ENCODE measurements at places on chromosomes 1 and 21.
A peak's percentile ranks its signal among the peaks of the same experiment; 100 is the strongest.

DNA sequence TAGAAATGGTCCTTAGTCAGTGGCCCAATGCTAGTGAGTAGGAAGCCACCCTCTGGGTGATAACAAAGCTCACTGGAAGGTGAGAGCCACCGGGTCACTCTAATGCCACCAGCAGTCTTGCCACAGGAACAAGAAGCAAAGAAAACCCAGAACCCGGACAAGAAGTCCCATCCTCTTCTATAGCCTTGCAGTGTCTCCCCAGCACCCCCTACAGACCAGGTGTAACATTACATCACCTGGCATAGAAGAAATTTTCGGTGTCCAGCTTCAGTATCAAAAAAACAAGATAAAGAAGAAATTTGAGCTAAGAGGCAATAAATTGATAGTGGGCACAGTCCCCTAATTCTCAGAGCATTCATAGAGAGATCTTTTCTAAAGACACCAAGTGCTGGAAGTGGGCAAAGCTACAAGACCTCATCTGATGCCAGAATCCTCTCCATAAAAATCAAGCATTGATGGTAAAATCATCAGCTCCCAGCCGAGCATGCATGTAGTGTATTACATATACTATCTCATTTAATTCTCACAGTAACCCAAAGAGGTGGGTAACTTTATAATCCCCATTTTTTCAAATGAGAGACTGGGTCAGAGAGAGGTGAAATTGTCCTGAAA, 491.0 kb downstream of the MATN1 start:
- peak; percentile 27 for DNase-seq

- no peak for DNase-seq
Measured at GRCh38 chr1:226325178-226325577, 16.2 kb upstream of the LIN9 start.

- no peak for DNase-seq
Measured at GRCh38 chr1:40799351-40799867, 15.8 kb downstream of the KCNQ4 start.

GRCh38 chr1:94716965-94717364, 103.2 kb upstream of the SLC44A3 start:
- DNase-seq = no peak

DNA sequence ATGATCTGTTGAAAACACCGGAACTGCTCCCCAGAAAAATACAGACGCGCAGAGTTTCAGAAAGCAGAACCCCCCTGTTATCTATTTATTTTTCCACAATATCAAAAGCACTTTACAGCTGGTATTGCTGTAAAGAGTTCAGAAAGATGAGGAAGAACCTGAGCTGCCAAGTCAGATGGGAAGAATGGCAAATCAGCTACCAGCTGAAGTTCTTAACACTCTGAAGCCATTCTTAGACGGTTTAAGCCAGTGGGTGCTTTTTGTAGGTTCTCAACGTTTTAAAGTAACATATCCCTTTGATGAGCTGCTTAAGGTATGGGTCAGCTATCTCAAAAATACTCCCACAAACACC, 714 bp upstream of the AKIRIN1 start:
- no peak for DNase-seq

DNA sequence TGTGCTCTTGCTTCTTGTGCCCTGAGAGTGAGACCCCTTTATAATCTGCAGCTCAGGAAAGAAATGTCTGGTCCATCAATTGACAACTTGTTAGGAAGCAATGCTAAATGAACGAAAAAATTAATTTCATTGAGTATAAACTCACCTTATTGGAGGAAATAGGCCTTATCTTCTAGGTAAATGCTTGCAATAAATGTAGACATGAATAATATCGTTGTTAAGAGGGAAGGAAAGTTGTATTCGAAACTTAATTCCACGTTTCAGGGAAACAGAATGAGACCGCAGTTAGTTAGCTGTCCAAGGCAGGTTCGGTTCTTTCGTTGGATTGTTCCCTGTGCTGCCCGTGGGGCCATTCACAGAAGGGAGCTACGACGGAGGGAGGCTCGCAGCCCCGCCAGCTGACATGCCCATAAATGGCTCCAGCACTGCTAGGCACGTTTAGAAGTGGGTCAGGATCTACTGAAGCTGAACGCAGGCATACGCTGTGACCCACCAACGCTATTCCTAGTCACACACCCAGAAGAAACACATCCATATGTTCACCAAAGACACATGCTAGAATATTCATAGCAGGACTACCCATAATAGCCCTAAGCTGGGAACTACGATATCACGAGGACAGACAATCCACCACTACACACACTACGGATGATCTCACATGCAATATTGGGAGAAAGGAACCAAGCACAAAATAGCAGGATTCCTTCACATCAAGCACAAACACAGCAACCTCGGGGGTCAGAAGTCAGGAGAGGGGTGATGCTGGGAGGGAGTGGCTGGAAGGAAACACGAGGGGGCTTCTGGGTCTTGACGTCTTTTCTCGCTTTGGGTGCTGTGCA, 56.2 kb upstream of the LBR start:
- no peak for DNase-seq

DNA sequence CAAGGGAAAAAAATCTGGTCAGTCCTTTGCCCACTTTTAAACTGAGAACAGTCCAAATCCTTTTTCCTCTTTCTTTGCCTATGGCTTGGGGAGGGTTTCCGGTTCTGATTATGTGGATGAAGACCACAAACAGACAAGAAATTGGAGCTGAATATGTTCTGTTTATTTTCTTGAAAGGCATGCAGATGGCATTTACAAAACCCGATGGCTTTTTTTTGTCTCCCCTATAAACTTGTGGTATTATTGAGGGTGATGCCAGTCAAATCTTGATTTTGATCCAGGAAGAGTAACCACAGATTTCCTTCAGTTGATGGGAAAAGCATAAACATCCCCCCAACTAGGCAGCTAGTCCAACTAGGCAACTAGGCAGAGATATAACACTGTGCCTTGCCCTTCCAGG, 38.9 kb downstream of the PLPP3 start:
- no peak for DNase-seq

DNA sequence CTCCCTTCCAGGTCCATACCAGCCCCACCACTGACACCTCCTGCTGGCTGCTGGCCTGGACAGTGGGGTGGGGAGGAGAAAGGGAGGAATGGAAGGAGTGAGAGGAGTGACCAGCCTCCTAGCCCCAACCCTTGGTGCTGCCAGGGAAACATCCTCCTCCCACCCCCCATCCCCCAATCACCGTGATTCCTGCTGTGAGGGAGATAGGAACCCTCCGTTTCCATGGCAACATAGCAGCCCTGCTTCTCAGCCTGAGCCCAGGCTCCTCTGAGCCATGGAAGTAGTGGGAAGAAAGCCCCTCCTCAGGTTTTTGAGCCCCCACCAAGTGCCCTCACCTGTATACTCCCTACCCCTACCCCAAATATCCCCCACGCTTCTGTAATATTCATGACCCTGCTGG, 44.4 kb upstream of the SCMH1 start:
- DNase-seq = no peak

DNA sequence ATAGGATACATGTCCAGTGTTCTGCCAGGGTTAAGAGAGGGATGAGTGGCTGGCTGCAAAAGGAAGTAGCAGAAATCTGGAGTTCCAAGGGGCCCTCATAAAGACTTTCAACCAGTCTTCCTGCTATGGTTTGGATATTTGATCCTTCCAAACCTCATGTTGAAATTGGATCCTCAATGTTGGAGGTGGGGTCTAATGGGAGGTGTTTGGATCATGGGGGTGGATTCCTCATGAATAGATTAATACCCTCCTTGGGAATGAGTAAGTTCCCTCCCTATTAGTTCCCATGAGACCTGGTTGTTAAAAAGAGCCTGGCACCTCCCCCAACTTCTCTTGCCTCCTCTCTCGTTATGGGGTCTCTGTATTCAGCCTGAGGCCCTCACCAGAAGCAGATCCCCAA, 10.1 kb upstream of the GNG12 start:
- DNase-seq = no peak

DNA sequence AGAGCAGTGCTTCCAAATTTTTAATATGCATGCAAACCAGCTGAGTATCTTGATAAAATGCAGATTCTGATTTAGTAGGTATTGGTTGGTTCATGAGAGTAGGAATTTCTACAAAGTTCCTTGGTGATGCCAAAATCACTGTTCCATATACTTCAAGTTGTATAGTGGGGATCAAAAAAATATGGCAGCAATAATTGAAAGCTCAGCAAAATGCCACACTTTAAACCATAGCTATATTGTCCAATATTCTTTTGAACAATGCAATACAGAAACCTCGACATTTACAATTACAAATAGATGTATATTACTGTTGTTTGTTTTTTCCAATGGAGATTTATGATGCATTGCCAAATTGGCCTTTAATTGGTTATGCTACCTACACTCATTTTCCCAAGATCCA, 55.7 kb upstream of the NCAM2 start:
- no peak for DNase-seq

DNA sequence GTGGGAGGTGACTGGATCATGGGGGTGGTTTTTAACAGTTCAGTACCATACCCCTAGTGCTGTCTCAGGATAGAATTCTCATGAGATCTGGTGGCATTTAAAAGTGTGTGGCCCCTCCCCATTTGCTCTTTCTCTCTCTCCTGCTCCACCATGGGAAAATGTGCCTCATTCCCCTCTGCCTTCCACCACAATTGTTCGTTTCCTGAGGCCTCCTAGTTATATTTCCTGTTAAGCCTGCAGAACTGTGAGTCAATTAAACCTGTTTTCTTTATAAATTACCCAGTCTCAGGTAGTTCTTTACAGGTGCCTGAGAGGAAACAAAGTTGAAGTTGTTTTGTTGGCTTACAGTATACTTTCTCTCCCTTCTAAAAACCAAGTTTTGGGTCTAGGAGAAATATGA, 23.1 kb upstream of the SLC22A15 start:
- DNase-seq = no peak

GRCh38 chr1:1325288-1326074, 879 bp downstream of the CPTP start:
- no peak for DNase-seq

- peak; percentile 64 for DNase-seq
Measured at GRCh38 chr1:19974822-19975416, 4.5 kb downstream of the PLA2G2A start.

- DNase-seq = no peak
Measured at GRCh38 chr1:112826217-112826944, 111.2 kb upstream of the PPM1J start.

DNA sequence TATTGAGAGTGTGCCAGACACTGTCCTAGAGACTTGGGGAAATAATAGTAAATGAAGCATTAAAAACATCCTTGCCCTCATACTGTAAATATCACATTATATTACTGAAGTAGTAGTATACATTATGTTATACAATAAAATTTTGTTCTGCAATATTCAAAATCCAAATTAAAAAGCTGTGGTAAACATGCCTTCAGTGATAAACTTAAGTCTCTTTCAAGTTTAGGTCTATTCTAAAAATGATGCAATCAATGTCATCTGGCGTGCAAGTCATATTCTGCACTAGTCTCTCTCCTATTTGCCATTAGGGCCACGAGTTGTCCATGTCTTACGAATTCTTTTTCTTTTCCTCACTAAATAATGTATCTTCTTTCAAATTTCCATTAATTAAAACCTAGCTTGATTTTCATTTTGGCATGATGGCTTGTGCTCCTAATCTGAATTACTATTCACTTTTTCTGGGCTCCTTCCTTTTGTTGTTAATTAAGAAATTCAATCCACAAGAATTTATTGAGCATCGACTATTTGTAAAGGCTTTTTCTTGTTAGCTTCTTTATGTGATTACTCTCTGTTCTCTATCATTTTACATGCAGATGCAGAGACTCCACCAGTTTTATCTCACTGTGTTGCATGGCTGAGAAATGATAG, 130.7 kb downstream of the COQ8A start:
- no peak for DNase-seq

DNA sequence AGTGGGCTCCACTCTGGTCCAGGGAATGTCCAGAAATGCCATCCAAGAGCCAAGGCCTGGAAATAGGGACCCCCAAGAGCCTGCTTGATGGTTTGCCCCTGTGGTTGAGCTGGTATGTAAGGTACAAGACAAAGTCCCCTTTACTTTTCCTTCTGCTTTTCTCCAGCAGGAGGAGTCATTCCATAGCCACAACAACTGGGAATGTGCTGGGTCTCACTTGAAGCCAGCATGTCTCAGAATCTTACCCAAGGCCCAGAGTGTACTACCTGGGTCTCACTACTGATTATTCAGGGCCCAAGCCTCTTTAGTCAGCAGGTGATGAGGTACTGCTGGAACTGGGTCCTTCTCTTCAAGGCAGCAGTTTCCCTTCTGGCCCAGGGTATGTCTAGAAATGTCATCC, 62.1 kb upstream of the CD55 start:
- no peak for DNase-seq

GRCh38 chr1:86381223-86381622, 14.9 kb downstream of the ODF2L start:
- no peak for DNase-seq

DNA sequence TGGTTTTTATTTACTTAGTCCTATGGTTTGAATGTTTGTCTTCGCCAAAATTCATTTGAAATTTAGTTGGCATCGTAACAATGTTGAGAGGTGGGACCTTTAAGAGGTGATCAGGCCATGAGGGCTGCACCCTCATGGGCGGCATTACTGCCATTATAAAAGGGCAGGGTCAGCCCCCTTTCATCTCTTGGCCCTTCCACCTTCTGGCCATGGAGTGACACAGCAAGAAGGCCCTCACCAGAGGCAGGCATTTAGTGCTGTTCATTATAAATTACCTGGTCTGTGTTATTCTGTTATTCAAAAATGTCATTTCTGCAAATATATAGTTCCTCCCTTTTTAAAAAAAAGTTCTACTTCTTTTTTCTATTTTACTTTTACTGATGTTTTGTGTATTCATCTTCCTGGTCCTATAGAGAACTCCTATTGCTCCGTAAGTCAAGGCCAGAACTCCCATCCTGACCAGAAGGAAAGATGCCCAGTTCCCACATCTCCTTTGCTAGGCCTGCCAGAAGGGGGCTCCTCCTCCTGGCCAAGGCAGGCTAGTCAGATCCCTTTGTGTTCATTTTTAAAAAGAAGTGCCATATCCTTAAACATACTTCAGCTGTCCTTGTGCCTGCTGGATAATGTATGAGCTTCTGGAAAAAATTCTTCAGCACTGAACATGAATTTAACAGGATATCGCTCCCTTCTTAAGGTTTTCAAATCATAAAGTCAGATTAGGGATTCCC, 10.0 kb upstream of the LBR start:
- DNase-seq = no peak

DNA sequence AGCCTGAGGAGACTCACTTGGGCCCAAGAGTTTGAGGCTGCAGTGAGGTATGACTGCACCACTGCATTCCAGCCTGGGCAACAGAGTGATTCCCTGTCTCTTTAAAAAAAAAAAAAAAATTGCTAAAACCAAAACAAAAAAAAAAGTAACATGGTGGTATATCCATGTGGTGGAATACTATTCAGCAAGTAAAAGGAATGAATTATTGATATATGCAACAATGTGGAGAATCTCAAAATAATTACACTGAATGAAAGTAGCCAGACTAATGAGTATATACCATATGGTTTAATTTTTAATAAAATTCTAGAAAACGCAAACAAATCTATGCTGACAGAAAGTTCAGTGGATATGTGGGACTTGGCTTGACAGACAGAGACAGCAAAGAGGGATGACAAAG, 80.3 kb upstream of the DMRTA2 start:
- no peak for DNase-seq

- DNase-seq = no peak
Measured at GRCh38 chr1:247409869-247410544, 6.0 kb upstream of the NLRP3 start.

GRCh38 chr1:96722958-96723357, 1.4 kb downstream of the PTBP2 start:
- DNase-seq = no peak

- no peak for DNase-seq
Measured at GRCh38 chr1:221161571-221162041, 282.4 kb downstream of the HLX start.

- DNase-seq = no peak
Measured at GRCh38 chr1:178727014-178727895, 2.2 kb downstream of the RALGPS2 start.

All from HuH-7.5 (cell line).